Fibroblast of lung (primary cell): ENCODE measurements at places on chromosomes 6 and 20. TPM values are rescaled to one million over a fixed set of nuclear protein-coding genes. Genes with fewer than 3 reads are reported as not detected.

DNA sequence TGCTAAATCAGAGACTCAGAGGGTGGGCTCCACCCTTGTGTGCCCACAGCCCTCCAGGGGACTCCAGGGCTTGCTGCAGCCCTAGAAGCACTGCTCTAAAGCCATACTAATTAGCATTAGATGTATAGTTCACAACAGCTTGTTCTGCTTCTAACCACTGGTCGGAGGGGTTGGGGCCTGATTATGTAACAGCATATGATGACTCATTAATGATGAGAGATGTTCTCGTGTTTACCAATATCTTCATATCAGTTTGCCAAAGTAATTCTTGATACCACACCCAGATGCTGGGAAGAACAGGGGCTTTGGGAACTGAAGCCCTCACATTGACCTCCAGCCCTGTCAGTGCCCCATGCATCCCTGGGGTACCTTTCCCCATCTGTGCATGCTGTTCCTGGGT lies 104.1 kb upstream of the FOXA2 start:
- H3K4me1 ChIP-seq: no peaks in the 10 kb centered on the region
- no peak for DNase-seq
- H3K36me3 ChIP-seq: no peaks in the 10 kb centered on the region
- H3K27ac ChIP-seq: no peak overlapping the region
- H3K27me3 ChIP-seq: no peaks in the 10 kb centered on the region
- H3K4me3 ChIP-seq: no peak overlapping the region

Gene C6orf47
- total RNA-seq: 20.6 and 26.2 TPM in 2 replicates

Gene SRMS
- total RNA-seq: not detected in 2 replicates

GRCh38 chr6:134928151-134928900 lies 21.6 kb downstream of the ALDH8A1 start:
- DNase-seq: no peak
- no peak overlapping the region for H3K27ac ChIP-seq
- no peaks in the 10 kb centered on the region for H3K36me3 ChIP-seq
- H3K4me3 ChIP-seq: no peak overlapping the region
- no peaks in the 10 kb centered on the region for H3K4me1 ChIP-seq
- no peaks in the 10 kb centered on the region for H3K27me3 ChIP-seq

GRCh38 chr6:45371924-45372573 lies 5.7 kb downstream of the SUPT3H start:
- H3K4me1 ChIP-seq: no peaks in the 10 kb centered on the region
- no peaks in the 10 kb centered on the region for H3K27me3 ChIP-seq
- H3K27ac ChIP-seq: no peak overlapping the region
